ENCODE measurements at places on chromosomes 2 and 18.

DNA sequence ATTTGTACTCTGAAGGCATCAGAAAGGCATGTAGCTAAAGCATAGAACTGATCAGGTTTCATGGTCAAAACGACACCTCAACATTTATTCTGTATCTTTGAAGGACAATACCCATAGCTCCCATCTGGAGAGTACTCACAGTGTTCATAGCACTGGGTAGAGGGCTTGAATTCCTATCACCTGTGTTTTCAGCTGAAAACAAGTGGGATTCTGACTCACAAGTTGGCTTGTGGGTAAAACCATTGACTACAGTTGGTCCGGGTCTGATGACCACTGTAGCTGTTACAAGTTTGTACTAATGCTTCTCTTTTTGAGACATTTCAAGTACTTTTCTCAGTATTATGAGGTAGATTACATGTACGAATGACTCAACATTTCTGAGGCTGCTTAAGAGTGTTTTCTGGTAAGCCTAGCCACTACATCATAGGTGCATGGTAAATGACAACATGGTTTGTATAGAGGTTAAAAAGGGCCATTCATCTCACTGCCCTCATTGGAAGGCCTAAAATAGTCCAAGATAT lies 68.6 kb upstream of the PELI1 start:
- peak; percentile 63 for DNase-seq

- DNase-seq = no peak
These were observed 25.8 kb downstream of the IMPA2 start for GRCh38 chr18:12007063-12007462.

- DNase-seq = no peak
These were observed 58.1 kb downstream of the ROCK2 start for GRCh38 chr2:11286323-11286722.

- no peak for DNase-seq
These were observed 278.5 kb upstream of the RGPD4 start for GRCh38 chr2:107548216-107548615.

DNA sequence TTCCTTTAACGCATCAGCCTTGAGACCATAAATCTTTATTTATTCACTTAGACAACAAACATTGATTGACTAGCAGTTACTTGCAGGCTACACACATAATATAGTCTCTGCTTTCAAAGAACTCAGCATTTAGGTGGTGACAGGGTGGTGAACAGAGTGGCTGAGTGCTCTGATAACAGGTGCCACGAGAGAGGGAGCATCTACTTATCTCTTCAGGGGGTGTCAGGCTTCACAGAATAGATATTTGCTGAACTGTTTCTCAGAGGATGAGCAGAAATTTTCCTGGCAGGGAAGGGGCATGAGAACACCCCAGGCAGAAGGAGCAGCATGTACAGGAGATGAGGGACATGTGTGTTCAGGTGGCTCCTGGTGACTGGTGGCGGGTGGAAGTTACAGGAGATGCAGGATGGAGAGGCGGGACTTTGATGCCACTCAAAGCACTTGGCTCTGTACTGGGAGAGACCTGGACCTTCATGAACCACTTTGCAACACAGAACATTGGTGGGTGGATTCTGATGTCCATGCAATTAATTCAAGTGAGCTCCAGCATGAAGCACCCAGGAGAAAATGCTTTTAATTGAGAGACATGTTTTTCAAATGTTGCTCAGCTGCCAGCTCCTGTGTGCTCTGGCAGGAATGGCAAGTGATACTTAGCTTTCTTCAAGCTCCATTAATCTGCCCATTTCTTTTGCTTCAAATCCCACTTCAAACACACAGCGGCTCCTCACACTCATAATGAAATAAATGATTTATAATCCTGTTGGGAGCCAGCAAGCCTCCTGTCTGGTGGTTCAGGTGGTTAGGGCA lies 248.9 kb downstream of the MYCN start:
- no peak for DNase-seq

DNA sequence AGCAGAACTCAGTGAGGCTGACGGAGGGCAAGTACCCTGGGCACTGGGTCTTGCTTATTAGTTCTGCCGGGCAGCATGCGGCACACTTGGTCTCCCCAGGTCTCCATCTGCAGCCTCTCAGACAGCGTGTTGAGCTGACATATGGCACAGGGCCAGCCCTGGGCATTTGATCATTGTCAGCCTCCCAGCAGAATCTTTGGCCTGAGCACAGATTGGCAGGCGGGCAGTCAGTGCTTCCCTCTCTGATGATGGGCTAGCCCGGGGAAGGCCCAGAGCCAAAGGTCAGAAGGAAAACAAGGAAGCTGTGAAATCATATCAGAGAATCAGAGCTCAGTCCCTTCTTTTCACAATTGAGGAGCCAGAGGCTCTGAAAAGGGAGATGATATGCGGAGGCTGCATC lies 150.1 kb upstream of the LRRTM1 start:
- no peak for DNase-seq

- no peak for DNase-seq
These were observed 108.5 kb downstream of the CMPK2 start for GRCh38 chr2:6757215-6757614.

DNA sequence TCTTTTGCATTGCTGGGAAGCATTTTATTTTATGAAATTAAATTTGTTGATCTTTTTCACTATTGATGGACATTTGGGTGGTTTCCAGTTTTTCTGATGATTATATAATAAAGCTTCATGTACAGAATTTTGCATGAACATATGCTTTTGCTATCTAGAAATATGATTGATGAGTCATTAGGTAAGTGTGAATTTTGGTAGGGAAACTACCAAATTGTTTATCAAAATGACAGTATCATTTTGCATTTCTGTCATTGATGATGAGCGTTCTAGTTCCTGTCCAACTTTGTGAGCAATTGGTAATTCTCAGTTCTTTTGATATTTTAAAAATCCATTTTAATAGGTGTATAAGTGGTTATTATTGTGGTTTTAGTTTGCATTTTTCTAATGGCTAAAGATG lies 67.7 kb downstream of the TAF4B start:
- no peak for DNase-seq

DNA sequence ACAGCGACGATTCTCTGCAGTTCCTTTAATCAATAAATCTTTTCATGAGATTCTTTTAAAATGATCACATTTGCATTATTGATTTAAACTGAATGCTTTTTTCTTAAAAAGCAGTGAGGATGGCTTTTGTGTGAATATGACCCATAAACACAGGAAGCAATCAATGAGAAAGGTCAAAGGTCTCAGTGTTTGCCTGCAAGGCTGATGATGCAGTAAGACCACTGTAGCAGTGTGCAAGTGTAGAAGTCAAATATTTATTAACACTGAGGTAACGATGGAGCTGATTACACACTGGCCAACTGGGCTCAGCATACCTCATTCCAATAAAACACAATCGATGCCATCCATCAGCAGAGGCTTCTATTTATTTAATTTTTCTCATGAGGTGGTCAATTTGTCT lies 633.5 kb downstream of the DCDC2C start:
- DNase-seq = no peak

DNA sequence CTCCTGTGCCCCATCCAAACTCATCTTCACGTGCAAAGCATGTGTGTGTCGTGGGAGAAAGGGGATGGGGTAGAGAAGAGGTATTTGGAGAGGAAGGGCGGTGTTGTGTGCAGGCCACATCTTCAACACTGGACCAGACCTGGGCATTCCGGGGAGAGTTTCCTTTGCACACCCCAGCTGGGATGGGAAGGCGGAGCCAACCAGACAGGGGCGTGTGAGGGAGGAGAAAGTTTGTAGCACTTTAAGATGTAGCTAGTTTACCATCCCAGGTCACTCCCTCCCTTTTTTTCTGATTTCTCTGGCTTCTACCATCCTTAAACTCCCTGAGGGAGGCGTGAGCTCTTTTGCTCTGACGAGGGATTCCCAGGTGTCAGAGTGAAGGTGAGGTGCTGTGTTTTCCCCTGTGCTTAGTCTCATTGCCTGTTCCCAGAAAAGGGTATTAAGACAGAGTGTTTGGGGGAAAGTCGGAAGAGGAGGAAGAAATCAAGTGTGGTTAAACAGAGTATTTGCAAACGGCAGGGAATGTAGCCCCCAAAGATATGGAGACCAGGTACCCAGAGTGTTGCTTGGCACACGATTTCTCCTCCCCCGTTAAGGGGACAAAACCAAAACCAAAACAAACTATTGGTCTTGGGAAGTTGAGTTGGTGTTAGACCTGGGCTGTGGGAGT lies 1.6 kb downstream of the SETBP1 start:
- DNase-seq = no peak
